ENCODE measurements at places on chromosomes 6 and 20. TPM values are rescaled to one million over a fixed set of nuclear protein-coding genes. Genes with fewer than 3 reads are reported as not detected.

Gene PCK1
- not detected for total RNA-seq

Gene RGS17
- 12.7 TPM for total RNA-seq

Gene PSORS1C2
- not detected for total RNA-seq

Gene NMBR
- total RNA-seq: not detected

Gene CCR6
- not detected for total RNA-seq
